ENCODE measurements at places on chromosomes 6 and 20.

DNA sequence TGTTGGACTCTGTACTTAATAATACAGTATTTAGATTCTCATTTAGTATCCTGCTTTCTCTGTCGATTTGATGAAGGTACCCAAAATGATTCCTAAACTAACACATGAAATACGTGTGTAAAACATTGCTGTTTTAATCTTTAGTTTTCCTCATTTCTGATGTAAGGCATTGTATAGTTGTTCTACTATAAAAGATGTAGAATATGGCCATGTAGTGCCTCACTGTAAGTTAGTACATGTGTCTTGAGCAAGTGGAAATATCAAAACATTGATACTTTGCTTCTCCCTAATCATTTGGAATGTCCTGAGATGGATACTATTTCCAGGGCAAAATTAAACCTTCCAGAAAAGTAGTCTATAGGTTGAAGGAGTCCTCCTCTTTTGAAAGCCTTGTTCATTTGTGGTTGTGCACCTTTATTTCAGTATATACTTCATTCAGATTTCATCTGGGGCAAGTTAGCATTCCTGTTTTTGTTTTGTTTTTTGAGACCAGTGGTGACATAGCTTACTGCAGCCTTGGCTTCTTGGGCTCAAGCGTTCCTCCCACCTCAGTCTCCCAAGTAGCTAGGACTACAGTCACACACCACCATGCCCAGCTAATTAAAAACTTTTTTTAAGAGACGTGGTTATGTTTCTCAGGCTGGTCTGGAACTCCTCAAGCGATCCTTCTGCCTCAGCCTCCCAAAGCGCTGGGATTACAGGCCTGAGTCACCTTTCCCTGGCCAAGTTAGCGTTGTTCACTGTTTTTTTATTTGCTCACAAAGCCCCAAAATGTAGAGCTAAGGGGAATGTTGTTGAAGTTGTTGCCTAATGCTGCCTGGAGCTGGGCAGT, 11.6 kb downstream of the SRSF3 start:
- no peak for DNase-seq

- no peak for DNase-seq
These were observed 8.7 kb downstream of the CCDC170 start for GRCh38 chr6:151502499-151502898.

DNA sequence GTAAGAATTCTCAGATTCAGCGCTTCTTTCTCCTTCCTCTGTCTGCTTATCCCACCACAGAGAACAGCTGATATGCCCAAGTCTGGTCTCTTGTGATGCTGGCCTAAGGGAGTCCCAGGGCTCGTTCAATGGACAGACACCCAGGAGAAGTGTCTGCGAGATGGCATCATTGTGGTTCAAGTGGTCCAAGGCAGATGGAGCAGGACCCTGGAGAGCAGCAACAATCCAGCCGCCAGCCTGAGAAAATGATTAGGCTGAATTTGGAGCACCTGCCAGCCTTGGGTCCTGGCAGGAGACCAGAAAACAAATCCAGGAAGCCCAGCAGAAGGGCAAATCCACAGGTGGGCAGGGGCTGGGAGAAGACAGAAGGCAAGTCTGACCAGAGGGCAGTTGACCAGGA, 145.8 kb downstream of the PTPRT start:
- no peak for DNase-seq

- no peak for DNase-seq
These were observed 113.4 kb upstream of the AKIRIN2 start for GRCh38 chr6:87815449-87815848.

GRCh38 chr20:41654292-41654691, 36.1 kb upstream of the CHD6 start:
- no peak for DNase-seq

- DNase-seq = no peak
These were observed 103.4 kb upstream of the FRMD1 start for GRCh38 chr6:168182366-168182765.

DNA sequence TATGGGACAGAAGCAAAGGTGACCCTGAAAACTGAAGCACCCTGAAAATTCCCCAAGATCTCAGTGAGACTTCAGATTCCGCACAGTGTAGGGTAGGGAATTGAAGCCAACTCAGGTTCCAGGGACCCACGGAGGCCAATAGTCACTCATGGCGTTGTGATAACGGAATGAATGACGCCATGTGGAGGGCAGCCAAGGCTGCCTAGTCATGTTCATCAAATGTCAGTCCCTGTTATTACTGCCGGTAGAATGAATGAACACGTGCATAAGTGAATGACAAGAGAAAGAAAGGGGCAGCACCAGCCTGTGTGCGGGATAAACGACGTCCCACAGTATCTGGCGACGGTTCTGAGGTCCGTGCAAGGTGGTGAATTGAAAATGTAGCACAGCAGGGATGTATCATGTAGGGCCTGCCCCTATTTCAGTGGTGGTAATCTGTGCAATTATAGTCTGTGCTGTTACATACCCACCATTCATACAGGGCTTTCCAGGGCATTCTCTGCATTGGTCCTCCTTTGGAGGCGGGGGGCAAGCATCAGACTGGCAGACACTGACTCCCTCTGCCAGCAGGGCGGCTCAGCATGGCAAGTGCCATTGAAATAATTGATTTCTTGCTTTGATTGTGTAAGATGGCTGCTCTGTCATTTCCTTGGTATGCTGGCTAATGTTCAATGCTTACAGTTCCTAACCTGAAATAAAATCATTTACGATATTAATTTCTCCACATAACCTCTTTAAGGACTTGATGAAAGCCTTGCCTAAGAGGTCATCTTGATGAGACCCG, 386.9 kb downstream of the CDH4 start:
- DNase-seq = no peak

- DNase-seq = no peak
These were observed 23.6 kb downstream of the CYP39A1 start for GRCh38 chr6:46628976-46629375.

DNA sequence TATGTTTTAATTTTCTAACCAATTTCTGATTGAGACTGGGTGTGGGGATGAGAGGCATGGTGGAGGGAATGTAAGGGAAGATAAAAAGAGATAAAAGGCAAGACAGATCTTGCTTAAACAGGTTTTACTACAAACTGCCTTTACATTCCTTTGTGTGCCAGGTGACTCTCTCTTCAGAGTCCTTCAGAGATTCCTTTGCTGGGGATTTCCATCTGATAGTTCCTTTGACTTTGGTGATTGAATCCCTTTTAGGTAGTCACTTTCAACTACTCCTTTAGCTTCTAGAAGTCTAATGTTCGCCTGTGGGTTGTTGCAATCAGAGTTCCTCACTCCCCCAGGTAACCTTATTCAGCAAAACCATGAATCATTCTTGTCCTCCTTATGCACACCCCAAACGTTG, 283.3 kb upstream of the MANEA start:
- no peak for DNase-seq

GRCh38 chr20:719816-720215, 44.2 kb upstream of the SCRT2 start:
- DNase-seq = no peak

DNA sequence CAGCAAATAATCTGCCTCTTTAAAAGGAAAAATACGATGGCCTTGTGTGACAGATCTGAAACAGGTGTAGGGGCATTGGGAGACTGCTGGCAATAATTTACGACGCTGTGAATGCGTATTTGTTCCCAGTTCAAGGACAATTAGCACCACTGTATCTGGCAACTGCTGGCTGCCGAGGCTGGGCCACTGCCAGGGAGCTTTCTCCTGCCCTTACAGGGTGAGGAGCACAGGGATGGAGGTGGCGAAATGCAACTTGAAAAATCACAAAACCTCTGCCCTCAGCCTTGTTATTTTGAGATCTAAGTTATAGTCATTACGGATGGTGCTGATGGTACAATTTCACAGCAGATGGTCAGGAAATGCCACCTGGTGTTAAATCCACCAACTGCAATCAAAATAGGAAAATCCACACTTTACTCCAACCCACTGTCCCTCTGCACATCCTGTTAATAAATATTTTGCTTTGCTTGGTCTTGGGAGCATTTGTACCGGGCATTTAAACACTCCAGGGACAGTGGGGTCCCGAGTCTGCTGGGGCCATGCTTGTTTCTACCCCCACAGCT, 6.4 kb downstream of the MYLK4 start:
- DNase-seq = no peak

DNA sequence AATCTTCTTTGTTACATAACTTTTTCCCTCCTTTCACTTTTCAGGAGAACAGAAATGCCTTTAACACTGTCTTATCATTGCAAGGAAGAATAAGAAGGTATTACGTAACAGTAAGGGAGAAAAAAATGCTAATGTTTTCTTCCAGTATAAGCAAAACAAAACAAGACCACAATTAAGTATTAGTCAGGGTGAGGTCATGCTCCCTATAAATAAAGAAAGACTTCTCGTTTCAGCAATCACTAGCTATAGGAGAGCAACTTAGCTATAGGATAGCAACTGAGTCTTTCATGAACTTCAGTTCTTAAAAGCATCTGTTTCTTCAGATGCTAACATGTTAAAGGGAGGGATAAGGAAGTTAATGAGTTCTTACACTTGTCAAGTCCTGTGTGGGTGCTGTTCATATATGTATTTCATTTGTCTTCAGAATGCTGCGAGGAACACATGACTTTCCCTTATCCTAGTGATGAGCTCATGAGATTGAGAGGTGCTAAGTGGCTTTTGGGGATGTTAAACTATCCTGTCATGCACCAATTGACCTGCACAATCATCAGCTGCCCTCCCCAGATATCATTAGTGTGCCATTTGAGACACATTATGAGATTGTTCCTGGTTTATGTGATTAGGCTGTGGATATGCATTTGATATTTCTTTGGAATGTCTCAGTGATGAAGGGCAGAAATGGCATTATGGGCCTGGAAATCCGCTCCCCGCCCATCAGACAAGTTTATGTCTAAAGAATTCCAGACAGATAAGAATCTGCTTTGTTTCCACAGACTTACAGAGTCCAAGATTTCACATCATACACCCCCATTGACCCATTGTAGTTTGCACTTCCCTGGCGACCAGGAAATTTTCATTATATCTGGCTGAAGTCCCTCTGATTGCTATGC, 37.5 kb downstream of the LAMA4 start:
- no peak for DNase-seq

DNA sequence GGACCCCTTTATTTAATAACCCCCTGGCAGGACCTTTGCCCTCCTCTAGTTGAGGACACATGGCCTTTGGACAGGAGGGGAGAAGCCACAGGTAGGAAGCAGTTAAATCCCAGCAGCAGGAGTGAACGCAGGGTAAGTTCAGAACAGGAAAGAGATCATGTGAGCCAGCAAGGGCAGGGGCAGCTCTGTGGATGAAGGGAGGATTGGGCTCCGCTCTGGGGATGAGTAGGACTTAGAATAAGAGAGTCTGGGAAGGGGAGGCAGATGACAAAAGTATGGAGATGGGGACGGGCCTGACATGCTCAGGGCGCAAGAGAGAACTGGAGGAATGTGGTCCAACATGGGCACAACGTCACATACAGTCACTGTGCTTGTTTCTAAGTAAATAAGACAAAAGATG, 89.0 kb downstream of the NDUFAF5 start:
- no peak for DNase-seq

- no peak for DNase-seq
These were observed 64.2 kb downstream of the SGK1 start for GRCh38 chr6:134253681-134254080.

DNA sequence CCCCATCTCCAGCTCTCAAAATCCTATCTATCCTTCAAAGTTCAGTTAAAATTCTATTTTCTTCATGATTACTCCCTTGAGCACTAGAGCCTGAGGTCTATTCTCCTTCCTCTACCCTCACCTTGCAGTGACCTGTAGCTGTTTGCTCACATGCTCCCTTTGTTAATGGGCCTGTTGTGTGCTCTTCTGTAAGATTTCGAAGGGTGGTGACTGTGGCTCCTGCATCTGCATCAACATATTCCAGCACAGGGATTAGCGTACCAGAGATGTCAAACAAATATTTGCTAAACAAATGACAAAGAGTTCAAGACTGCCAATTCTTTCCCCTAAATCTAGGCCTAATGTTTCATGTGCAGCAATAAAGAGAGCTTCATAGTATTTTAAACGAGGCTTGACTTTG, 69.5 kb downstream of the ELOVL5 start:
- DNase-seq = no peak

GRCh38 chr6:52504782-52505136, 72.1 kb downstream of the TRAM2 start:
- no peak for DNase-seq

GRCh38 chr6:163387317-163387716, 27.2 kb upstream of the QKI start:
- DNase-seq = no peak

DNA sequence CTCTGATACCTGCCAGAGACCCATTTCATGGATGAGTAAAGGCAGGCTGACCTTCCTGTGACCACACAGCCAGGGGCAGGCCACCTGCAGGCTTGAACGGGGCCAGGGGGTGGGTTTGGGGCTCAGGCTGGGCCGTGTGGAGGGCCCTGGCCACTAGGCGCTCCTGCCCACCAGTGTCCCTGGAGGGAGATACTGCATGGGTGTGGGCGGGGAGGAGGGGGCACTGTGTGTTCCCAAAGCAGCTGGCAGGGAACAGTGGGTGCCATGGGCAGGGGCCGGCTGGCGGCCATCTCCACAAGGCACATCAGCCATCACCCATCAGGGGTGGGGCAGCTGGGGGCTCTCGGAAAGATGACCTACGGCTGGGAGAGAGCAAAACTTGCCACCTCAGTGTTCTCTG, 15.4 kb downstream of the SRC start:
- DNase-seq = no peak

- no peak for DNase-seq
These were observed 209.6 kb downstream of the TFAP2B start for GRCh38 chr6:51028276-51028675.

DNA sequence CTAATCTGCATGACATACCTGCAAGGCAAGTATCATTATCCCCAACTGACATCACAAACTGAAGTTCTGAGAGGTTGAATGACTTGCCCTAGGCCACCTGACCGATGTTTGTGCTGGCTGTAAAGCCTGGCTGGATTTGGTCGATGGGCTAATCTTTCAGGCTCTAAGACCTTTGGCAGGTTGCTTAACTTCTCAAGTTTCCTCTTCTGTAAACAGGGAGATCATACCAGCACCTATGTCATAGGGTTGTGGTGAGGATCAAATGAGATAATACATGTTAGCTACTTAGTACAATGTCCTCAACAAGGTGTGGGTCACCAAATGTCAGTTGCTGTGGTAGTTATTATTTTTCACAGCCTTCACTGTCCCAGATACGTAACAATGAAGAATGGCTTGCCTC, 14.2 kb downstream of the ANKRD66 start:
- DNase-seq = no peak

- DNase-seq = no peak
These were observed 100.7 kb upstream of the GMDS start for GRCh38 chr6:2346078-2346477.

DNA sequence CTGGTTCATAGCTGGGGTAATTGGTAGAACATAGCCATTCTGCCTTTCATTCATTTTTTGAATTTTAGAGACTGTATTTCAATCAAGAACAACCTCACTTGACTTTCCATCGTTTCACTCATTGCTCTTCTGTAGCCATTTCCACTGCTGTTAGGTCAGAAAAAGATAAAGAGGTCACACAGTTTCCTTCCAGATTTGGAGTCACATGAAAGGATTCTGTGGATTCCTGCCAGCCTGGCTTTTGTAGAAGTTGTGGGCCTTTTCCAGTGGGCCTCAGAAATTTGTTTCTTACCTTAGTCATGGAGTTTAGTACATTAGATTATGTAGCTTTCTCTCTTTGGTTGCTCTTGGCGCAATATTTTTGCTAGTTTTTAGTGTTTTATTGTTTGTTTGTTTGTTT, 157.8 kb downstream of the SASH1 start:
- no peak for DNase-seq

All from stimulated activated CD4-positive, alpha-beta T cell treated with anti-CD3 and anti-CD28 coated beads, Interleukin-15, amount 100 ng/mL, for 24 hours (primary cell).